ENCODE measurements at places on chromosomes 1 and 21.

GRCh38 chr1:83670909-83671565 is 327.9 kb downstream of the TTLL7 start:
- DNase-seq, result no peak

DNA sequence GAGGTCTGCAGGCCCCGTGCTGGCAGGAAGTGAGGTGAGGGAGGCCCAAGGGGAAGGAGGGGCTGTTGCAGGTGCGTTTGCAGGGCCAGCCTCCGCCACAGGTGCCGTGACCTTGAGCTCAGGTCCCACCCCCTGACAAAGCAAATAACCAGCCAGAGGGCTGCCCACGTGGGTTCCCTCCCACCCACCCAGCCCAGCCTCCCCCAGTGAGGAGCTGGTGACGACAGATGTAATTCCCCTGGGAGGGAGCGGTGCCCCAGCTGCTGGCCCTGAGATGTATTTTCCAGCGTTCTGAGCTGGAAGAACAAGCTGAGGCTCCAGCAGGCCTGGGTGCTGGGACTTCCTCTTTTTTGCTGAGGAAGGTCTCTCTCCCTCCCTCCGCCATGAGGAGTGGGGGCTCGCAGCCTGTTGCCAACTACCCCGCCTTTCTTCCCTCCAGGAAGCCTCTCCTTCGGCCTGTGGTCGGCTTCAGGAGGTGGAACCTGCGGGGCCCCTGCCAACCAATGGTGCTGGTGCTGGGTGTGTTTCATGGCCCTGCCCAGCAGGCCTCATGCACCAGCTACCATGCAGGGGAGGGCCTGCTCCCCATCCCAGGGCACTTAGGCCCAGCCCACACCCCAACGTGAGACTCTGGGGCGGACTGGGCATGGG is 153.2 kb downstream of the PRDM16 start:
- DNase-seq, result no peak

- DNase-seq, result no peak
Observed at GRCh38 chr1:10652626-10653025, 143.8 kb downstream of the CASZ1 start.

- DNase-seq, result no peak
Observed at GRCh38 chr21:42102526-42102925, 31.4 kb downstream of the UMODL1 start.

- no peak for DNase-seq
Observed at GRCh38 chr1:63277195-63278192, 44.9 kb upstream of the FOXD3 start.

DNA sequence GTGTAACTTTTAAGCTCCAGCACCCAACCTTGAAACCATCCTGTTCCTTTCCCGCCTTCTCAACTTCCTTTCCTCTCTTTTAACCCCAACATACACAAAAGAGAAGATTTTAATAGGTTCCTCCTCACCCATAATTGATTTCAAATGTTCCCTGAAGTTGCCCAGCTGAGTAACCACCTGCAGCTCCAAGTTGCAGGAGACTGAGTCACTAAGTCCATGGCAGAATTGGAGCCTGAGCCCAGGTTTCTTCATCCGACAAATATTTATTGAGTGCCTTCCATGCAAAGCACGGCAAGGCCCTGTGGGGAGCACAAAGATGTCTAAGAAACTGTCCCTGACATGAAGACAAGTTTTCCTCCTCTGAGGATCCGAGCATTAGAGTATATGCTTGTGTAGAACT is 97.7 kb downstream of the PAPPA2 start:
- DNase-seq, result no peak

GRCh38 chr1:98386675-98387440 is 274.7 kb upstream of the SNX7 start:
- DNase-seq, result no peak

DNA sequence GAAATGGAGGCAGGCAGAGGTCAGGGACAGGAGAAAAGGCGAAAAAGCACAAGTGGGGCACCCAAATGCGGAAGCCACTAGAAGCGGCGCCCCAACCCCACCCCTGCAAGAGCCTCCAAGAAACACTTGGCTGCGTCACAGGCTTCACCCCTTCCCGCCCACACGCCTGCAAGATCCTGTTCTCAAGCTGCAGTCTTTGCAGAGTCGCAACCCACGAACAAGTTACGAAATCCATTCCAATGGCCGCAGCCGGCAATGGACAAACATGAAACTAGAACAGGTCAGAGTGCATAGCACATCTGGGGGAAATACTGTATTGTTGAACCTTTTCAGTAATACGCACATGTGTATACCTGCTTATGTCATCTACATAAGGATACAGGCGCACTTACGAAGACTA is 103.6 kb downstream of the PSMG1 start:
- no peak for DNase-seq

DNA sequence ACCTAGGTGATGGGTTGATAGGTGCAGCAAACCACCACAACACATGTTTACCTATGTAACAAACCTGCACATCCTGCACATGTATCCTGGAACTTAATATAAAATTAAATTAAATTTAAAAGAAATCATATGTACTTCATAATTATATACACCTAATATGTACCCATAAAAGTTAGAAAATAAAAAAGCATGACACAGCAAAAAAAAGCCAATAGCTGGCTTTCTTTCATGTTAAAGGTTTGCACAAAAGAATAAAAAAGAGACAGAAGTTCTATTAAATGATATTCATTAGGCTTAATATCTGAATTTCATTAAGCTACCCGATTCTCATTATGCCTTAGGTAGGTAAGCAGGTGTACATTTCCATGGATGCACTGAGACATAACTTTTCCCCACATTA is 5.2 kb upstream of the PRMT6 start:
- DNase-seq, result no peak

DNA sequence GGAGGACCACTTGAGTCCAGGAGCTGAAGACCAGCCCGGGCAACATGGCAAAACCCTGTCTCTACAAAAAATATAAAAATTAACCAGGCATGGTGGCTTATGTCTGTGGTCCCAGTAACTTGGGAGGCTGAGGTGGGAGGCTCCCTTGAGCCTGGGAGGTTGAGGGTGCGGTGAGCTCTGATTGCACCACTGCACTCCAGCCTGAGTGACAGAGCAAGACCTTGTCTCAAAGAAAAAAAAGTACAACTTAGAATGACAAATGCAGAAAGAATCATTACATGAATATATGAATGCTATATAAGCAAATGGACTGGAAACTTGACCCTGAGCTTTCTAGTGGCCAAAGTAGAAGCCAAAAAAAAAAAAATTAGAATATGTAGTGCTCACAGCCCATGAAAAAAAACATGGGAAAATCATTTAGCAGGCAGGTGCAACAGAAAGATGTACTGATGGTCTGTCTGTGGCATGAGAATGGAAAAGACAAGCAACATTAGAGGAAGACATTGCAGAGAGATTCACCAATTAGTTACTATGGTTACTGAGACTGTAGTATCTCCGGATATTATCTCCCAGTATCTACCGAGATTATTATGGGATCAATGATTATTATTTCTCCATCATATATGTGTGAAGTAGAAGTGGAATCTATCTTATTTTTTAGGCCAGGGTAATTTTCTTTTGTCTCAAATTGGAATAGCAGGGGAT is 19.2 kb downstream of the ELAPOR1 start:
- DNase-seq, result no peak

DNA sequence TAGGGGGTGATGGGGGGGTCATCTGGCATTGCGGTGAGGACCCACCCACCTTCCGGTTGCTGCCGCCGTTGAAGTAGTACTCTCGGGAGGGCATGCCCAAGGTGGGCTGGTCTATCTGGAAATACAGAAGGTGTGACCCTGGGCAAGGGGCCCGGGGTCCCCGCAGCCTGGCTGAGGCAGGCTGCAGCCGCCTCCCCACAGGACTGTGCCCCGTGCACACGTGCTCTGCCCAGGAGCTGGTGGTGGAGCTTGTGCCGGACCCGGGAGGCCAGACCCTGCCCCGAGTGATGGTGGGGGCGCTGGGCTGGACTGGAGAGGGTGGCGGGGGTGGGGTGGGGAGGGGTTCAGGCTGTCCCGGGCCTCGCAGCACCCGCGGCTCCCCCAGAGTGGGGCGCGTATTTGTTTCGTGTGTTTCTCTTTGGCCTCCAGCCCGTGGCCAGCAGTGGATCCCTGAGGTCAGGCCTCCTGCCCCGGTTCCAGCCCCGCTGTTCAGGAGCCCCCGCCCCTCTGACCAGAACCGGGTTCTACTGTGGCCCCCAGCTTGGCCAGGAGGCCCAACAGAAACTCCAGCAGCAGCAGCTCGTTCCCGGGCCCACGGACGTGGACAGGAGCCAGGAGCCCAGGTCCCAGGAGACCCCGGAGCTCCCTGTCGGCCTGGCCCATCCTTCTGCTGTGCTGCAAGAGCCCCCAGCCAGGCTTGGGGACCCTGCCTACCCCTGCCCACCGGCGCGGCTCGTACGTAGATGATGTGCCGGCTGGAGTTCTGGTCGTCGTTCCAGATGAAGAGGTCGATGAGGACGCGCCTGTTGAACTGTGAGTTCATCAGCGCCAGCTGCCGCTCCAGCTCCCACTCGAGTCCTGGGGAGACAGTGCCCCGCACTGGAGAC is 19.2 kb downstream of the PRXL2B start:
- no peak for DNase-seq

DNA sequence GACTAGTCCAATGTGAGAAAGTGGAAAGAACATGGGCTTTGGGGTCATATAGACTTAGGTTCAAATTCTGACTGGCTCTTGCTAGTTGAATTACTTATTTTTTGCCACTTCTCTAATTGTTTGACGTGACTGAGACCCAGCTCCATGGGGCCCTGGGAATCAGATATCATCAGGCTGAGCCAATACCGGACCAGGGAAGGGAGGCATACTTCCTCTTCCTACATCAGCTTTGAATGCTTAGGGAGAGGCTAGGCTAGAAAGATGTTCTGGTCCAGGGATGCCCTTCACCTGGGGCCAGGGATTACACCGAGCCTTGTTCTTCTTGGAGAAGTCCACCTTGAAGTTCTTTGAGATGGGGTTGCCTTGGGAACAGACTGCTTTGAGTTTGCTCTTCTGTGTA is 3.7 kb upstream of the NR1I3 start:
- no peak for DNase-seq

- no peak for DNase-seq
Observed at GRCh38 chr1:176628775-176629174, 165.8 kb downstream of the PAPPA2 start.

DNA sequence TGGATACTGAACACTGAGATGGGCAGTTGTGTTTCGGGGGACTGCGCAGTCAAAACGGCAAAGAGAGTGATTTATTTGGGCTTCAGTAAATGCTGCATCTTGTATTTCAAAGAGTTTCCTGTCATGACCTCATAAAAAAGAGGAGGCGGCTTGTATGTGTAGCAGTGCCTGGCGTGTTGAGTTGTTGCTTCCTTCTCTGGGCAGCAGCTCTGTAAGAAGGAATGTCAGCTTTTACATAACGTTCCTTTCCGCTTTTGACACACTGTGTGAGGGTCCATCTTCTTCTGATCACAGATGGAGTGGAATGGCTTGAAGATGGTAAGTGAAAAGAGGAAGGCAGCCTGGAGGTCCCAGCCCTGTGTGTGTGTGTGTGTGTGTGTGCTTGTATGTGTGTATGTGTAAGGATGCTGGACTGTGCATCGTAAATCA is 941 bp downstream of the ELAVL4 start:
- no peak for DNase-seq

- DNase-seq, result no peak
Observed at GRCh38 chr1:25821112-25821476, 1.3 kb downstream of the MTFR1L start.

GRCh38 chr1:157137046-157137407 is 1.2 kb downstream of the ETV3 start:
- DNase-seq, result no peak

Data from activated T-helper 1 cell treated with Interleukin-2 at 50 U/mL for 16 hours (primary cell).